ENCODE measurements at places on chromosomes 16 and 17. TPM values are rescaled to one million over a fixed set of nuclear protein-coding genes. Genes with fewer than 3 reads are reported as not detected.

- DNase-seq, result no peak
These were observed 15.6 kb upstream of the CCL8 start for GRCh38 chr17:34303606-34304005.

SPOP gene
- 53.4 TPM for total RNA-seq

DNA sequence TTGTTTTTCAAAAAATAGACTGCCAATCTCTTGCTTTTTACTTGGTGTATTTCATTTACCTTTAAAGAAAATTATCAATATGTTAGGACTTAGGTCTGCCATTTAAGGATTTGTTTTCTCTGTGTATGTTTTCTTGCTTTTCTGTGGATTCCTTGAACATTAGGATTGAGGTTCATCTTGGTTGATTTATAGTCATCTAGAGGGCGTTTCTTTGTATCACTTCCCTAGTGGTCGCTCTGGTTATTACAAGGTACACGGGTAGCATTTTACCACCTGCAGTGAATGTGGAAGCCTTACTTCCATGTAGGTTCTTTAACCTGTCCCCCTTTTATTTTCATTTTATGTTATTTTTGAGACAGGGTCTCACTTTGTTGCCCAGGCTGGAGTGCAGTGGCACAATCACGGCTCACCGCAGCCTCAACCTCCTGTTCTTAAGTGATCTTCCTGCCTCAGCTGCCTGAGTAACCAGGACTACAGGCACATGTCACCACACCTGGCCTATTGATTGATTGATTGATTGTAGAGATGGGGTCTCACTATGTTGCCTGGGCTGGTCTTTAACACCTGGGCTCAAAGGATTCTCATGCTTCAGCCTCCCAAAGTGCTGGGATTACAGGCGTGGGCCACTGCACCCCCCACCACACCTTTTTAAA, 35.2 kb upstream of the CBX4 start:
- peak; percentile 58 for DNase-seq

GRCh38 chr16:24452724-24453123, 86.6 kb upstream of the RBBP6 start:
- DNase-seq, result no peak

GRCh38 chr16:680625-680945, 375 bp downstream of the STUB1 start:
- no peak for DNase-seq

SOCS7 gene
- 15.2 TPM for total RNA-seq

All from A673 (cell line).